ENCODE measurements at places on chromosomes 5 and 9.

DNA sequence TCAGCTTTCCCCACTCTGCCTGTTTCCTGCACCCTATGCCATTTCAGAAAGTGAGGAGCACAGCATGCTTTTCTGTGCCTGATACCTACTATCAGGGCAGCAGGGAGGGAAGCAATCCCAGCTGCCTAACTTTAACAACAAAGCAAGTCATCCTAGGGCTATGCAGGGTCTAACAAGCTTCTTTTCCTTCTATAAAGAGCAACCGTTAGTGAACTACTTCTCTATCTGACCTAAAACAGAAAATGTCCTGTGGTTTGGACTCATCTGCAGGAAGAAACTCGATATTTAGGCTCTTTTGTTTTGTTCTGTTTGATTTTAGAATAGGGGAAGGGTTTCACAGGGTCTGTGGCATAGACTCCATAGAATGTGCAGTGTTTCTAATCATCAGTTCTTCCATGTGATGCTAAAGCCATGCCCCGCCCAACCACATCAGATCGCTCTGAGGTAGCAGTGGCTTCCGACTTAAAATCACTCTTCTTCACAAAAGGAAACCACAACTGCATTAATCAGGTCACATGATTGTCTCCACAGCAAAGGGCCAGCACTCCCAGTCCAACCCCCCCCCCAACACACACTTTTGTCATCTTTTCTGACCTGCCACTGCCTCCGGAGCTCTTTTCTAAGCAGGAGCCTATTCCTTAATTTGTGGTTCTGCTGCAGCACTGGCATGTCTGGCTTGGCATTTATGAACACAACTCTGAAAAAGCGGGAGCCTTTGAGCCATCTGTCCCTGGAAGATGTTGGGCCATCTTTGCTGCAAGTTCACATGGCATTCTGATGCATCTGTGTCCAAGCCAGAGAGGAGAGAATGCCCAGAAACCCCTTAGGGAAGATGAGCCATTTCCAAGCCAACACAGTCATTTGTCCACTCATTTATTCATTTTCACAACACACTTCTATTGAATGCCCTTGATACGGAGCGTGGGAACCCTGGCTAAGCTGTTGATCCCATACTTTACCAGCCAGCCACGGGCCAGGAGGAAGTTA is 71.6 kb downstream of the CFAP90 start:
- DNase-seq, result no peak

DNA sequence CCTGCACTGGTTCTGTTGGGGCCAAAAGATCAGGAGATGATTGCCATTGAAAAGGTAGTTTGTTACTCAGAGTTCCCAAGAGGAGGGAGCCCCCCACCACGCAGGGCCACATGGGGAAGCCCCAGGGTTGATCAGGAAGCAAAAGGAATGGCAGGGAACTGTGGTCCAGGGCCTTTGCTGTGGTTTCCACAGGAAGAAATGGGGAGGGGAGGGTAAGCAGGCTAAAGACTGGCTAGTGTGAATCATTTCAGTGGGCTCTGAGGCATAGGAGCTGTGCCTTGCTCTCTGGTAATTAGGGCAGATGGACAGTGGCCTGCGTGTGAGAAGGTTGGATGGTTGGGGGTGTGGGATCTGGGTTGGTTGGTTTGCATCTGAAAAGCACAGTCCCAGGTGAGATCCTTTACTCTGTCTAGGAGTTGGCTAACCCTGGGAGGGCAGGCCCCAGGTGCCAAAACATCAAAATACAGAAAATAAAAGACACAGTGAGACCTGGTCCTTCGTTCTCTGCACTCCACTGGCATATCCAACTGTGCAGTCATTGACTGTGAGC is 66.1 kb downstream of the PTPDC1 start:
- DNase-seq, result no peak

DNA sequence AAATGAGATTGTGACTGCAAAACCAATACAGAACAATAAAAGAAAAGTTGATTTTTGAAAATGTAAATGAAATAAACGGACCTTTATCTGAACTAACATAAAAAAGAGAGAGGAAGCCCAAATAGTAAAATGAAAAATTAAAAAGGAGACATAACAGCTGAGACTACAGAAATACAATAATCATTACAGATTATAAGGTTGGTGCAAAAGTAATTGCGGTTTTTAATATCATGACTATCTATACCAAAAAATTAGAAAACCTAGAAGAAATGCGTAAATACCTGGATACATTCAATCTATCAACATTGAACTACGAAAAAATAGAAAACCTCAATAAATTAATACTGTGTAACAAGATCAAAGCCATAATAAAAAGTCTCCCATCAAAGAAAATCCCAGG is 71.9 kb upstream of the SLCO6A1 start:
- no peak for DNase-seq

DNA sequence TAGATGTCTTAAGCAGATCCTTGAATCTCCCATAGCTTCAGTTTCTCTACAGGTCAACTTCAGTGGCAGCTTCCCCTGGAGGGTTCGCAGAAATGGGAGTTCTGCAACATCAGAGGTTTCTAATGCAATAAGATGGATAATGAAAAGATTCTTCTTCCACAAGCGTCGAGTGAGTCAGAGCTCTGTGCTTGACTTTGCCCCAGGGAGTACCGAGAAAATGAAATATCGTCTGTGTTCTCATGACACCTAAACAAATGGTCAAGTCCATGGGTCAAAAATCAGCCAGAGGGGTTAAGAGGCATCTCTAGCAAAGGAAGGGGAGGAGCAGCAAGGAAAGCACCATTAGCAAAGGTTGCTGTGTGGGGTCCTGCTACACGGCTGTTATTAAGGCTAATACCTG is 3.2 kb upstream of the ADRA1B start:
- DNase-seq, result no peak

DNA sequence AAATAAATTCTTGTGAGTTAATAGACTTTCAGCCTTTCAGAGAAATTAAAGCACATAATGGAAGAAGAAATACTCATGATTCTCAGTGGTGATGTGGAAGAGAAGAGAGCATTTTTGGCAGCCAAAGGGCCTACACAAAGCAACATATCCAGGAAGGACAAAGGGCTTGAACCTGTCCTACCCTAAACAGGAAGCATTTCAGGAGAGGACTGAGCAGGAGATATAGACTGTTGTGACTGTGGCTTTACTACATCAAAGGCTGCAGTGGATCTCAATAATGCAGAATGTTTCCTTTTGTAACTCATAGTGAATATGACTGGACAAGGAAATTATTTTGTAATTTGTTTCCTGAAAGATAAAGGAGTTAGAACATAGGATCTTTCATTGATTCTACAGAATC is 1.3 kb upstream of the PARP8 start:
- DNase-seq, result no peak

GRCh38 chr9:76729980-76730737 is 34.1 kb upstream of the PCA3 start:
- no peak for DNase-seq

DNA sequence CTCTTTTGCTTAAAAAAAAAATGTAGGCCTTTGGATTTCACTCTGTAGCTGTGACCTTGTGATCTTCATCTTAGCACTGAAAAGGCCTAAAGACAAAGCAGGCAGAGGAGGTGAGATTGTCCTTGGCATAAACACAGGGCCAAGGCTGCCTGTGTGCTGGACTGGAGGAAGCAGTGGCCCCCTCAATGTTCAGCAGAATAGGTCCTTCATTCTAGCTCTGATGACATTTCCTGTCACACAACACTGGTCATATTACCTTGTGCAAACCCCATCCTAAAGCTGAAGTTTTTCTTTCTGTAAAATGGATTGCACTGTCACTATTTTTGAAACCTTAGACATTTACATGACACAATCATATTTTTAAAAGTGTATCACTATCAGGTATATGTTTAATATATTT is 147.4 kb downstream of the INSYN2B start:
- no peak for DNase-seq

DNA sequence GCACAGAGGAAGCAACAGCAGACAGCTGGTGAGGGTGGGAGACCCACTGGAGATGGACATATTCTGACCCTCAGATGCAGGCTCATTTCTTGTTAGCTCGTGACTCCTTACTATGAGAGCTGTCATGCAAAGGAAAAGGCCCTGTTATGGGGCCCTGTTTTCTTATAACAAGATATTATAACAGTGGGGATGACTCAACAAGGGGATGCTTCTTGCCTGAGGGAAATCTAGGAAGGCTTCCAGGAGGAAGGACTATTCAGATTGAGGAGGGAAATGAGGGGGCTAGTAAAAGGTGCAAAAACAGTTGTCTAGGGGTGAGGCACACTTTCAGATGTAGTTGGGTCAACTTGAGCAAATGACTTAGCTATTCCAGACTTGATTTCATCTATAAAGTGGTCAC is 83.0 kb downstream of the DAB2IP start:
- no peak for DNase-seq

DNA sequence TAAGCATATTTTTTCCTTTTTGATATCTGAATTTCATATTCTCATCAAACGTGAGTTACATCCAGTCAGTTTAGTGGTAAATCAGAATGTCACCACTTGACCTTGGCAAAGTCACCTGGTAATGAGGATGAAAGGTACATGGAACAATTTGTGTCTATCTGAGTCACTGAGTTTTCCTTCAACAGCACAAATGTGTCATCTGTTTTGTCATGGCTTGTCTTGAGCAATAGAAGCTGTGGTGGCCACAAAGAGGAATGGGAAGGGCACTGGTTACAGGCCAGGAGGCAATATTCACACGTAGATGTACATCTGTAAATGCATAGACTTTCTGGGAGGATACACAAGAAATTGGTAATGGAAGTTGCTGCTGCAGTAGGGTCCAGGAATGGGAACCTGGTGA is 8.4 kb upstream of the ZNF474 start:
- DNase-seq, result no peak

DNA sequence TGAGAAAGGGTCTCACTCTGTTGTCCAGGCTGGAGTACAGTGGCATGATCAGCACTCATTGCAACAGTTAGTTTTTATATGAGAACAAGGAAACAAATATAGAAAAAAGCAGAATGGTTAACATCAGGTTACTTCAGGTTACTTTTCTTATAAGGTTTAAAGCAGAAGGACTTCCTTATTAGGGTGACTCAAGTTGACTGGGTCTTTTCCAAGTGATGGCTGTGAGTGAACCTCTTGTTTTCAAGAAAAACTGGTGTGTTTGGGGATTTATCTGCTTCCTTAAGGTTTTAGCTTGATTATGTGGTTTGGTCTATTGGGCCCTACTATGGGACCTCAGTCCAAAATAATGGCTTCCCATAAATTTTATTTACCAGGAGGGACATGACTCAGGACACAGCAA is 99.2 kb downstream of the ARRDC3 start:
- DNase-seq, result no peak

- no peak for DNase-seq
Measured at GRCh38 chr9:79572608-79573411, 1.0 kb downstream of the TLE4 start.

DNA sequence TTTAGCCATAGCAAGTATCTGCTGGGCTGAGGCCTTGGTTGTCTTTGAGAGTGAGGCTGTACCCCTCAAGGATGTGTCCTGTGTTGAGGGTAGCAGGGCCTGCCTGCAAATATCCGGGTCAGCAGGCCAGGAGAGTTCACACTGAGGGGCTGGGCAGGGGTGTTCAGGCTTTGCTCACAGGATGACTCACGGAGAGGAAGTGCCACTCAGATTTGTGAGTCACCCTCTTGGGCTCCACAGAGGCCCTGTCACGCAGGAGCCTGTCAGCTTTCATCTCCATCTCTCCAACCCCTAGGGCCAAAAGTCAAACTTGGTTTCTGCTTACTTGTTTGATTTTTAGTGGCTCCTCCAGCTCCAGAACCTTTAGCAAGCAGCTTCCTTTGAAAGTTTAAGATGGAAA is 211.5 kb downstream of the SEC61B start:
- DNase-seq, result peak; percentile 57

DNA sequence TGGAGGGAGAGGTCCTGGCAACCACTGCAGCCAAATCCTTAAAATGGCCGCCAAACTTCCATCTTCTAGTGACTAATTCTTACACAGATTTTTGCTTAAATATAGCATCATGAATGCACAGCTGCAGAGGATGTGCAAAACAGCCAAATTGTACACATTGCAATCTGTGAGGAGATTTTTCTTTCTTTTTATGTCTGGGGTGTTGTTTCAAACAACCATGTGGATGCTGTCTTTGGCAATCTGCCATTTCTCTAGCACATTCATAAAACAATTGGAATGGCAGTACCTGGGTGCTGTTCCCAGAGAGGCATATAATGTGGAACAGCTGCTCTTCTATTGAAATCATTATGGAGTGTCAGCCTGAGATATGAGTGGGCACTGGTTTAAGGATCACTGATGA is 1082.9 kb upstream of the SEMA6A start:
- no peak for DNase-seq

DNA sequence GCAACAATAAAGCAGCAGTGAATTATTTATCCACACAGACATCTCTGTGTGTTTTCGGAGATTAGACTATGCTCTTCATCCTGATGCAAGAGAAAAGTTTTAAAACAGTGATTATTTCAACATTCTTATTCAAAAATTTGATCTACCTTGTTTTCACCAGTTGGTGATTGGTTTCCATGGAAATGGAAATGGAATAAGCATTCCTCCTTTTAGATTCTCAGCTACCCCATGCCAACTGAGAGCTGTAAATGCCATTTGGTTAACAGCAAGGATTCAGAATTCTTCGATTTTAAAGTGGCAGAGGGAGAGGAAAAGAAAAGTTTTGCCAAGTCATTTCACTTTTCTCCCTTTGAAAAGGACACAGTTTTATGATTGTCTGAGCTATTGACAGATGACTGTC is 154.7 kb downstream of the PCSK5 start:
- DNase-seq, result no peak

DNA sequence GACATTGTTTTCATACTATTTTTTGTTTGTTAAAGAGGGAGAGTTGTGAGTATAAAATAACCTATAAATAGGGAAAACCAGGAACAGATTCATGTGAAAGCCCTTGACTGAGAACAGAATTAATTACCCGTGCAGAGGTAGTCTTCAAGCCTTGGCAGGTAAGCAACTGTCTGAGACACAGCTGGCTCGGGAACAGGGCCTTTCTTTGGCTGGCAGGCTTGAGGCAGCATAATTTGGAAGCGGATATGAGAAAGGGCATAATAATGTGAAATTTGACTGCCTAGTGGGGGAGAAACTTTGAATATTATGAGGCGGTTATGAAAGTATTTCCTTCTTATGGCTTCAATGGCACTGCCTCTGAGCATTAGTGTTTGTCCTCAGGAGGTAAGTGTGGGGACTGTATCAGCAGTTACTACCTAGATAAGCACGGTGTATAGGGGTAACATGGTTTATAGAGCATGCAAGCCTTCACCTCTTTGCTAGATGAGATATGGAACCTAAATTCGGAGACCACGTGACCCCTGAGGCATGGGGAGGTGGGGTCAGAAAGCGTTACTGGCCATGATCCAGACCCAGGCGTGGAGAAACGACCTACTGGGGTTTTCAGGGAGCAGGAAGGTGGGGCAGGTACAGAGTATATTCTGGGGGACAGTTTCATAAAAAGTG is 210.2 kb upstream of the GAS1 start:
- no peak for DNase-seq
